Neural progenitor cell (in vitro differentiated cells): ENCODE measurements at places on chromosomes 3 and 15. TPM values are rescaled to one million over a fixed set of nuclear protein-coding genes. Genes with fewer than 3 reads are reported as not detected.
A peak's percentile ranks its signal among the peaks of the same experiment; 100 is the strongest.

DNA sequence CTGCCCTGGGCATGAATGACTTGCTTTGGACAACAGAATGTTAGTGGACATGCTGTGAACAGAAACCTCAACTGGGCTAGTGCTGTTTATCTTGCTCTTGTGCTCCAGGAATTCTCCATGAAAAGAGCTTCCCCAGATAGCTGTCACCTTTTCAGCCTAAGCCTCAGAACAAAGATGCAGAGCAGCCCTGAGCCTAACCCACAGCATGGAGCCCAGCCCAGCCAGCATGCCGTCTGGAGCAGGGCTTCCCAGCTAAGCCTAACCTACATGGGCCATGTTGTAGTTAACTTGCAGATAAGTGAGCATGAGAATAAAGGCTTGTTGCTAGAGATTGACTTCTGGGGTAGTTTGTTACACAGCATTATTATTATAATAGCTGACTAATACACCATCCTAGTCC is 48.9 kb downstream of the SCN5A start:
- no peak for DNase-seq

GRCh38 chr3:195084746-195085145 is 186.2 kb downstream of the XXYLT1 start:
- no peak for DNase-seq

DNA sequence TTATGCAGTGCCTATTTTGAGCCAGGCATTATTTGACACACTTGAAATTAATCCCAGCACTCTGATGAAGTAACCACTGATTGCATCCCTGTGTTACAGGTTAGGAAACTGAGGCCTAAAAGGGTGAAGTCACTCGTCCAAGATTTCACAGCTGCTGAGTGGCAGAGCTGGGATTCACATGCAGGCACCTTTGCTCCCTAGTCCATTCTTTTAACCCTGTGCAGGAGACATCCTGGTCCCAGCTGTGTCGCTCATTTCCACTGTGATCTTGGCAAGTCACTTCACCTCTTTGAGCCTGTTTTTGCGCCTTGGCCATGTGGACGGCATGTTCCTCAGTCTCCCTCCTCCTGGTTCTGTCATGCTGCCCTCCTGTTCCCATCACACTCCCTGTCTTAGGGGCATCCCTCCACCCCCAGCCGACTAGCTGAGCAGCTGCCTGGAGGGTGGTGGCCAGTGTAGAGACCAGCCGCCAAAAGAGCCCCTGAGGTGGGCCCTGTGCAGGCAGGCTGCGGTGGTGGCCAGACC is 70.6 kb downstream of the SMAD6 start:
- DNase-seq = no peak

GRCh38 chr3:19105826-19106225 is 42.5 kb upstream of the KCNH8 start:
- DNase-seq = no peak

GRCh38 chr3:153572654-153573053 is 410.6 kb downstream of the RAP2B start:
- peak; percentile 3 for DNase-seq

DNA sequence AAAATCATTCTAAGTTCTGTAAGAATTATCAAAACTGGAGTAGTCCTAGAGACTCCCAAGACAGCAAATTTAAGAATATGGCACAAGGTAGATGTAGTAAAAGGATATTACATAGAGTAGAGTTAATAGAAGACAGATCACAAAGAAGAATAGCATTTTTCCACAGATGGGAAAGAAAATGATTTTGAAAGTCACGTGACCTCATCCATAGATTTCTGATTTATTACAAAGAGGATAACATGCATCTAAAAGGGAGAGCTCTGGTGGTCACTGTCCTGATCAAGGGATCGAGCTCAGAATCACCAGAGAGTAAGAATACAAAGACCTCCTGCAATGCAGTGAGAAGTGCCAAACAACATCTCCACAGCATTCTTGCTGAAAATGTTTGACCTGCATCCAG is 354.4 kb downstream of the TBL1XR1 start:
- DNase-seq = no peak

DNA sequence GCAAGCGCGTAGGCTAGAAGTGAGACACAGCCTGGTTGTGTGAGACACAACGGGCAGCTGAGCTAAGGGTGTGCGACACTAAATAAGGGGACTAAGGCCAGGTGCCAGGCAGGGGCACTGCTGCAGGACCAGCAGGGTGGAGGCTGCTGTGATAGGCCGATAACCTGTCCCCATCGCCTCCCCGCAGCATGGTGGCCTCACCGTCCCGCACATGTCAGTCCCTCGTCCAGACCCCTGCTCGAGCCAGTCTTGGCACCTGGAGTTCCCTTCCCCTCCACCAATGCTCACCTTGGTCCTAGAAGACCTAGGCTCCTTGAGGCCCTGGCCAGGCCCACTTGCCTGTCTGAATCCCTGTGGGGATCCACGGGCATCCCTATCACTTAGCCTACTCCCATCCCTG is 96.1 kb downstream of the HMG20A start:
- DNase-seq = no peak

- DNase-seq = no peak
Measured at GRCh38 chr15:36653851-36654250, 74.4 kb downstream of the CDIN1 start.

DNA sequence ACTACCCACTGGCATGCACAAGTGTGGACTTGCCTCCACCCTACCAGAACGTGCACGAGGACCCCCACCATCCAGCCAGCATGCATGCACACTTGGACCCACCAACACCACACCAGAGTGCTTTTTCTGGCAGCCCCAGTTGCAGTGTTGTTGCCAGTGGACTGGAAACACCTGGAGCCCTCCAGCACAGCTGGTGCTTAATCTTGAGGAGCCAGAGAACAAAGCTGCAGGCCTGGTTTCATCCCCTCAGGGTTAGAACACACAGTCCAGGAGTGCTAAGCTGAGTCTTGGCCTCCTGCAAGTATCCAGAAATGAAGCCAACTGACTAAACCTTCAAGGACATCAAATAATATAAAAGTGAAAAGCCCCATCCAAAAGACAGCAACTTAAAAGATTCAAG is 888.0 kb downstream of the NTRK3 start:
- no peak for DNase-seq

DNA sequence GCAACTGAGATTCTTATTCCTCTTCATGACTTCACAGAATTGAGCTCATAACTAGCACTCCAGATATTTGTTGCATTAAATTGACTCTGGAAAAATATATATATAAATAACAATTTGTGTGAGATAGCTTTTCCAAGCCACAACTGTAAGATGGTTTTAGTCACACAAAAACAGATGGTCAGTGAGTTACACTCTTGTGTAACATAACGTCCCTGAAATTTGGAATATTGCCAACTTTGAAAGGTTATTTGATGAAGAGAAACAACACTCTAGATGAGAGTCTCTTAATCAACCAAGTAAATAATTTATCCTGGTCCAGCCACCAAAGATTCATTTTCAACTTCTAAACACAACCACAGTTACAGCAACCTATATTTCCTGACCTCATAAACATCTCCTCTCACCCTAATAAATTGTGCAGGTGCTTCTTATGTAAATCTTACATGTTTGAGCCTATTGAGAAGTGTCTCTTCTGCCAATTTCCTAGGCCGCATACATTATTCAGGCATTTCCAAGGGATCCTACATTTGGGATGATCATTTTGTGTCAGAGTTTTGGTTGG is 84.9 kb upstream of the ACP3 start:
- no peak for DNase-seq

- DNase-seq = no peak
Measured at GRCh38 chr3:129052675-129053074, 7.9 kb upstream of the GP9 start.

- no peak for DNase-seq
Measured at GRCh38 chr3:19644405-19644804, 289.6 kb downstream of the EFHB start.

DNA sequence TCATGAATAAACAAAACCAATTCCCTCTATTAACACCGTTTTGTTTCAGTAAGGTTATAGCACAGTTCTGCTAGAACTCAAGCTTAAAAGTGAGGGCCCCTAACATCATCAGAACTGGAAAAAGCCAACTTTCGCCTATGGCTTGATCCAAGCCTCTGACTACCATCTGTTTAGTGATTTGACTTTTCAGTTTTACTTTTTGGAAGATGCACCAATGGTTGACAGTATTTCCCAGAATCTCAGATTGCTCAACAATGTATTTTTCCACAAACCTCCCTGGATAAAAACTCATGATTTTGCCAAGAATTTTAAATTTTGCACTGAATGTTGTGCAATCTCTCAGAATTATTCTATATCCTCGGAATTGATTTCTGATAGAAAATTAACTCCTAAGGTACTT is 190.7 kb downstream of the LSAMP start:
- no peak for DNase-seq

DNA sequence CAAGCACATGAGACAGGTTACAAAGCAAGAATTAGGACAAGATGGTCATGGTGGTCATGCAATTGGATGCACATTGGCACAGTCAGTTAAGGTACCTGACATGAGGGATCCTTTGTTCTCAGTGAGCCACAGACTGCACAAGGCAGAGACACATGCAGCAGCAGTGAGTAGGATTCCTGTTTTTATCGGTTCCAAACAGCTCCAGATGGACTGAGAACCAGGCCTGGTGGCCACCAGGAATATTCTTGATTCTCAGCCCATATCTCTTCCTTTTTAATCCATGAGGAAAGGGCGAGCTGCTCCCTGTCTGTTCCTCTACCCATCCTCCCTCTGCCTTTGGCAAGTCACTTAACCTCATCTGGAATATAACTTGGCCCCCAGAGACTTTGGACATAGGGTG is 410.8 kb downstream of the GAP43 start:
- no peak for DNase-seq

DNA sequence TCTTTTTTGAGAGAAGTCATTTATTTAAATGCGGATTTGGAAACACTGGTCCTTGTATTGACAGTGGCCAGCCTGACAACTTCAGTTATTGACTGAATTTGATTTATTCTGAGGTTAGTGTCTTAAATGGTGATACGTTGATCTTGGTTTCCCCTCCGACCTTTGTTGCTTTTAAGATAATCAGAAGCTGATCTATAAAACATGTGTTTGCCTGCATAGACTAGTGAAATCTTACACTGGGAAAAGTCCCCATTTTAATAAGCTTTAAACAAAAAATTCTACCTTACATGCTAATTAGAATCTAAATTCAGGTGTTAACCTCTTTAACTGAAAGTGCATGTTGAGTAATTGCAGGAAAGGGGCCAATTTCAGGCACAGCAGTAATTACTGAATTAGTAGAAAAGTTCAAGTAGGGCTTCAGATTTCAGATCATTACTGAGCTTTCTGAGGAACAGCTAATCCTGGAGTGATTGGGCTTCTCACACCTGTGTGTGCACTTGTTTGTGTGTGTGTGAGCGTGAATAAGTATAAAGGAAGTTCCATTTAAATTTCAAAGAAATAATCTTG is 221.4 kb downstream of the SOX2 start:
- DNase-seq = no peak

DNA sequence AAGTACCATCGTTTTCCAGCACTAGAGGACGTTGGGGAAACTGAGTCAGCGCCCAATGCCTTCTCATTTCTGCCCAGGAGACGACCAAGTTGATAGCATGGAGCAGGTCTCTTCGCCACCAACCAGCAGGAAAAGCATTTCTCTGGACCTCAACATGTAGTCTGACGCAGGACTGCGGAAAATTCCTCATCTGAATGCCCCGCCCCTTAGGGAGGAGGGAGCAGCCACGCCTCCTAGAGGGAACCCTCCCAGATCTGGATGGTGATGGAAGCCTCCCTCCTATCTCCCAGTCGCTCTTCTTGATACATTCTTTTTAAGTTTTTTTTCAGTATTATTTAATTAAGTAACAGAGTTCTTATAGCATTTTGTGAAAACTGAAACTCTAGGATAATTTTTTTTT is 17.4 kb upstream of the MINDY4B start:
- peak; percentile 49 for DNase-seq

DNA sequence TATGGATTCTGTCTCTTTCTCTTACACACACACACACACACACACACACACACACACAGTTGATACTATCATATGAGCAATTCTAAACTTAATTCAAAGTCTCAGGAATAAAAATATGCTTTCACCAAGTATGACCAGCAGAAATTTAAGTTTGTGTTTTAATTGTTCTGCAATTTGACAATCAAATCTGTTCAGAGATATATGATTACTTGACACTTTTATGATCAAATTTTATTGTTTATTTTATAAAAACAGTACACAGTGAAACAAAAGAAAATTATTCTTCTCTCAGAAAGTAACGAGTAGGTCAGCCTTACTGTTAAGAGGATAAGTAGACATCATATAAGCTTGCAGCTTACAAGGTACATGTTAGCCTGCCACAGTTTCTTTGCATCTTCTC is 114.3 kb downstream of the NEK10 start:
- DNase-seq = no peak

DNA sequence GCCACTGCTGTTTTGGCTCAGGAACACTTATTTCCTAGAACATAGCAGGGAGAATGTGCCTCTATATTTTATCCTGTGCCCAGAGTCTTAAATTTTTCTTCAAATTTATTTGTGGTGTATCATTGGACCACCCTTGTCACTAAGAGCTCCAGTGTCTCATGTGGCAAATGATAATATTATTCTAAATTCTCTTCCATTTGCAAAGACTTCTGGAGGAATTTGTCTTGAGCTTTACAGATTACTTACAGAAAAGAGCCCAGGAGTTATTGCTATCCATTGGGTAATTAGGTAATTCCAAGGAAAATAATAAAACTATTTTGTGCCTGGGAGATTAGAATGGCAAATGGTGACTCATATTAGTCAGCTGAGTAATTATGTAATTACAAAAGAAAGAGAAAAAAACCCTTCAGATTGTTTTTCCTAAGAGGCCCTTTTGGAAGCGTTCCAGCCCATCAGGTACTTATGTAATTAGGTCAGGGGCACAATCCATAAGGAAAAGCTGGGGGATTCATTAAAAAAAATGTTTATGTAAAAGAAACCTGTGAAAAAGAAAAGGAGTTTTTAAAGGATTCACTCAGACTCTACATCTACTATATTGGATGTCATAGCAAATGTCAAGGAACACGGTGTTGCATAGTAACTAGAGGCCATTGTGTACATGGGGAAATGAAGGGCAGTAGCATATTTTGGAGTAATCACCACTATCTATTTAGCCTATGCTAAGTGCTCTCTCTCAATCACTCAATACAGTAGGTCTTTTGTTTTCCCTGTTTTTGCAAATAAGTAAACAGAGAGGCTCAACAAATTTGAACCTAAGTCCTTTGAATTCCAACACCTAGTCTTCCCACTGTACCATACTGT is 380.9 kb upstream of the RARB start:
- DNase-seq = no peak

- DNase-seq = no peak
Measured at GRCh38 chr3:196996454-196997265, 28.0 kb upstream of the PIGZ start.

The TADA3 gene
- 50.8 and 86.3 TPM in 2 replicates for total RNA-seq

The FOXL2NB gene
- 0.09 TPM in 1 of 2 replicates, not detected in the other for total RNA-seq

The RLBP1 gene
- 1.3 and 2.6 TPM in 2 replicates for total RNA-seq

The PLEKHO2 gene
- 7.7 and 15.7 TPM in 2 replicates for total RNA-seq

The KCNAB1 gene
- total RNA-seq = 0.15 and 0.24 TPM in 2 replicates
